ENCODE measurements at places on chromosomes 16 and 17.

GRCh38 chr16:74867281-74867849 is 92.7 kb upstream of the FA2H start:
- DNase-seq: no peak

DNA sequence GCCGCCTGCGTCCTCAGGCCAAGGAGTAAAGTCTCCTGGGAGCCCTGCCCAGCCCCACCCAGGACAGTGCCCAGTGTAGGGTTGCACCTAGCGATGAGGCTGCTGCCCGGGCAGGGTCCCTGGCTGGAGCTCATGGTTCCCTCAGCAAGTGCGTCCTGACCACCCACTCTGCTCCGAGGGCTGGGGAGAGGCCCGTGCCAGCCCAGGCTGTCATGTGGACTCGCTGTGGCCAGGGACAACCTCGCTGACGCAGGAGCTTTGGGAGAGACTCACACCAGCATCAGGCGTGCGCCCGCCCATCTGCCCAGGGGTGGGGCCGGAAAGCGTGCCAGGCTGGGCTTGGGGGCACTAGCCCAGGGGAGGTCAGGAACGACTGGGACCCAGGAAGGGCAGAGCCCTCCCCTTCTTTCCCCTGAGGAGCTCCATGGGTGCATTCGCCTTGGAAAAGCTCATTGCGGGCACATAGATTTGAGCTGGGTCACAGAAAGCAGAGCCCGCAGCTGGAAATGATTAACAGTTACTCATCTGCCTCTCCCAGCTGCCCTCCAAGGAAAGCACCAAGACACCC is 19.7 kb downstream of the DPEP1 start:
- DNase-seq: no peak

DNA sequence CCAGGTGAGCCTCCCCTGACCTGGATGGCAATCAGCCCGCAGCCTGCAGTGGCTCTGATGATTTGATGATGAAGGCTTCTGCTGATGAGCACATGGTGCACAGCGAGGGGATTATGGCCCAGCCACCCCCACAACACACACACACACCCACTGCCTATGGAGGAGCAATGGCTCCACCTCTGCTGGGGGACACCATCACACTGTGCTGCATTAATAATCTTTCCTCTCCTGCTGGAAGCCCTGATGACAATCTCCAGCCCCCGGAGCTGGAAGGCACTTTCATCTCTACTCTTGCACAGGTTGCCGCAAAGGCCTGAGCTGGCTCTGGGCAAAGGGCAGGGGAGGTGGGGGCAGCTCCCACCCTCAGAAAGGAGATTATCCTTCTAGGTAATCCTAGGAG is 79.9 kb downstream of the PLXDC1 start:
- DNase-seq: no peak

- DNase-seq: no peak
Measured at GRCh38 chr17:46935658-46936266, 12.8 kb downstream of the GOSR2 start.

- DNase-seq: no peak
Measured at GRCh38 chr17:41565338-41565737, 6.5 kb downstream of the KRT9 start.

- DNase-seq: no peak
Measured at GRCh38 chr16:3028716-3029319, 5.0 kb downstream of the THOC6 start.

DNA sequence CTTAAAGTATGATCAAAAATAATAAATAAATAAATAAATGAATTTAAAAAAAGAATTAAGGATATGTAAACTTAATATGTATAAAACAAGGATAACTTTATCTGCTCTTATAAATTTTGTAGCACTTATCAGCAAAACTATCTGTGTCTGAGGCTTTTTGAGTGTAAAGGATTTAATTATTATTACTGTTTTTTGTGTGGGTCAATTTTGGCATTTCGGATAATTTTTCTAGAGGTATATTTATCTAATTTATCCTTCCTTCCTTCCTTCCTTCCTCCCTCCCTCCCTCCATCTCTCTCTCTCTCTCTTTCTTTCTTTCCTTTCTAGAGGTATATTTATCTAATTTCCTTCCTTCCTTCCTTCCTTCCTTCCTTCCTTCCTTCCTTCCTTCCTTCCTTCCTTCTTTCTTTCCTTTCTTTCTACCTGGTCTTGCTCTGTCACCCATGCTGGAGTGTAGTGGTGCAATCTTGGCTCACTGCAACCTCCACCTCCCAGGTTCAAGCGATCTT is 120.8 kb downstream of the ABCA8 start:
- DNase-seq: no peak

DNA sequence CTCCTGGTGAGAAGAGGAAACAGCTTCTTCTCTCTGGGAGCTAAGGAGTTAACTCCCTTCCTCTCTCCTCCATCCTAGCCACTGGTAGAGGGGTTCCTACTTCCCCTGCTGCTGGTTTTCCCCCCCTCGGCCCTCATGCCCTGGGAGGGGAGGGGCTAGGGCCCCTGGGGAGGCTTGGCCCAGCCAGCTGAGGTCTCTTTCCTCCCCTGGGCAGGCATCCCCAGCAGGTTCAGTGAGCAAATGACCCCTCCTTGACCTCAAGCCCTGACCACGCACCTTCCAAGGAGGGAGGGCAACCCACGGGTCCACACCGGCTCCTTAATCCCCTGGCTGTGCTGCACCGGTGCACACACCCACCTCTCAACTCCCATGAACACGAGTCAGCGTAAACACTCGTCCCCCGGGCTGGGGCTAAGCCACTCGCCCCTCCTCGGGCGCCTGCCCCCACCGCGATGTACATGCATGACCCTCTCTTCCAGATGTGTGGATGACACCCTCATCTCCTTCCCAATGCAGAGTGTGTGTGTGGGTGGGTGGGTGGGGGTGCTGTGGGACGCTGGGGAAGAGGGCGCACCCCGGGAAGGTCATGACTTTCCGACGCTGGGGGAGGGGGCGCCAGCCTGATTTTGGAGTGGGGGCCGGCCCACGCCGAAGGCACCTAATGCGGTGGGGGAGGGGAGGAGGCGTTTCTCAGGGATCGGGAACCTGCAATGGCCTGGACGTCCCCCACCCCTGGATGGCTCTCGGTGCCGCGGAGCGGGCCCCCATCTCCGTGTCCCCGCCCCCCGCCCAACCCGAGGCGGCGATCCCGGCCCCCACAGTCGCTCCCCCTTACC is 33.7 kb downstream of the SRCIN1 start:
- no peak for DNase-seq

GRCh38 chr16:79437764-79438751 is 162.5 kb downstream of the MAF start:
- DNase-seq: peak; percentile 57

GRCh38 chr16:12144355-12144754 is 167.8 kb downstream of the SNX29 start:
- DNase-seq: no peak

DNA sequence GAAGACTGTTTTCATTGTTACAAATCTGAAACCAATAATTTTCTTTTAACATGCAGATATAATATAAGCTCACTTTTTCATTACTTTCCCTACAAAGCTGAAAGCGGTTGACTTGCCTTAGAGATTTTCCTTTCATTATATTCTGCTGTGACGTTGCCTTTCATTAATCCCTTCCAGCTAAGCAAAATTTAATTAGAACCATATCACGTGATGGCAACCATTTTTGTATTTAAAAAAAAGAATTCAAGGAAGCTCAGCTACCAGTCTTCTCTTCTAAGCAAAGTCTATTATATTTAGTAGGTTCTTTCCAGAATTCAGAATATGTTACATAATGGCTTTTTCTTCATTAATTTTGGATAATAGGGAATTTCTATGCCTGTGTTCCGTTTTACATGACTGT is 186.5 kb downstream of the PRKCA start:
- no peak for DNase-seq

DNA sequence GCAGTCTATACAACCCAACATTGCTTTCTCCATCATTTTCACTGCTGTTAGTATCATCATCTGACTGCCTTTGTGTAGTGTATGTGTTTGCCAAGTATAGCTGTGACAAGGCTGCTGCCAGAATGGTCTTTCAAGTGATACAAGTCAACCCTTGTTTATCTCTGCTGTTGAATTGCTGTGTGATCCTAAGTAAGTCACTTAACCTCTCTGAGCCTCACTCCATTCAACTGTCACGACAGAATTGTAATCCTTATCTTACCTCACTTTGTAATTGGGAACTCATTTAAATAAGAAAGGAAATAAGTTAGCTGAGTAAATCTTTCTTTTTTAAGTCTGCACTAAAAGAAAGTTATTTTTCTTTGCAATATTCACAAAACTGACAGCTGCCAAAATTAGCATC is 340.6 kb downstream of the CA10 start:
- no peak for DNase-seq

DNA sequence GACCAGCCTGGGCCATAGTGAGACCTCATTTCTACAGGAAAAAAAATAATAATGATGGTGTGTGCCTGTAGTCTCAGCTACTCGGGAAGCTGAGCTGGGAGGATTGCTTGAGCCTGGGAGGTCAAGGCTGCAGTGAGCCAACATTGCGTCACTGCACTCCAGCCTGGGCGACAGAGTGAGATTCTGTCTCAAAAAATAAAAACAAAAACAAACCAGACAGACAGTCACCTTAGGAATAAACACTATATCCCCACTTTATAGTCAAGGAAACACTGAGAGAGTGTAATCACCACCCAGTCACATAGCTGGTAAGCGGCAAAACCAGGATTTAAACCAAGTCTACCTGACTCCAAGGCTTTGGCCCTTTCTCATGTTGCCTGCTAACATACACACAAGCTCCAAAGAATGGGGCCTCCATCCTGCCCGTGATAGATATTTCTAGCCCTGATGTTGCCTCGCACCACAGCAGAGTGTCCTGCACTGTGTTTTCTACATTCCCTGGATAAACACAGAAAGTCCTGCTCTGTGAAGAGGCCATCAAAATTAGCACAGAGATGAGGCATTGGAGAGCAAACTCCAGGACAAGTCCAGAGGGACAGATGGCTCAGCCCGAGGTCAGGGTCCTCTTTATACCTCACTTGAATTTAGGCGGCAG is 66.1 kb upstream of the SMURF2 start:
- no peak for DNase-seq

- DNase-seq: no peak
Measured at GRCh38 chr16:85675251-85675874, 13.4 kb downstream of the GINS2 start.

GRCh38 chr16:47045023-47045422 is 71.5 kb upstream of the DNAJA2 start:
- no peak for DNase-seq

GRCh38 chr16:85103114-85104079 is 8.9 kb downstream of the CIBAR2 start:
- DNase-seq: no peak

DNA sequence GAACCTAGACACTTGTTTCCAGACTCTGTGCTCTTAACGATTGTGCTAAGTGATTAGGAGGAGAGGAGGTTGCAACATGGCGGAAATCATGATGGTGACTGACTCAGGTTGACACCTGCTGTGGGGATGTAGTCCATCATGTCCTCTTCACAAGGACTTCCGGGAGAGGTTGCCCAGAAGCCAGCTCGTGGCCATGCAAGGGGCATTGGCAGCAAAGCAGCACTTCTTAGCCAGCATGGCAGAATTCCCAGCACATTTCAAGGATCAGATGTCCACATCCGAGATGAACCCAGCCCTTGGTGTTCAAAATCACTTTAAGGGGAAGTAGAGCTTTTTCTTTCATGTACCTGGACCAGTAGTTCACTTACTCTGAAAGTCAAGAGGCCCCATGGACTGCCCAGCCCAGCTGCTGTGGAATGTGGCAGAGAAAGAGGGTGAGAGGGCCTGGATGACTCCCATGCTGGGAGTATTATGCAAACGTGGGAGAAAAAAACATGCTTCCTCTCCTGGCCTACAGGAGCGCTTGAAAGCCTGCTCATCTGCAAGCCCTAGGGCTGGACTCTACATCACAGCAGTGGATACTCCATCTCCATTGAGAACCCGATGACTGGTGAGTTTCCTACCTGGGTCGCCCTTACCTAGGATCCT is 65.5 kb downstream of the IRX6 start:
- DNase-seq: peak; percentile 60

- DNase-seq: no peak
Measured at GRCh38 chr17:67365738-67366192, 612 bp downstream of the PSMD12 start.

DNA sequence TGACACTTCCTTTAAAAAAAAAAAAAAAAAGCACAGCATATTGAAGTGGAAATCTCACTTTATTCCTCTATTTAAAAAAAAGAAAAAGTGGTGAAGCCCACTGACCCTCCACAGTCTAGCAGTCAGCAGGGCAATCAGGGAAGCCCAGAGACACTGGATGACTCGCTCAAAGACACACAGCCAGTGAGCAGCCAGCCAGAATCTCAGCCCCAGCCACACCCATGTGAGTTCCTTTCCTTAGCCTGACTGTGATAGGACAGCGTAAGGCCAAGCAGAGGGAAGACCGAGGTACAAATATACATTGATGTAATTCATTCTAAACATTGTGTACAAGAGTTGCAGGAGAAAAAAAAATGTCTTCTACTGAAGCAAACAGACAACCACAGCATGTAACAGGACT is 22.5 kb downstream of the XPO6 start:
- no peak for DNase-seq

DNA sequence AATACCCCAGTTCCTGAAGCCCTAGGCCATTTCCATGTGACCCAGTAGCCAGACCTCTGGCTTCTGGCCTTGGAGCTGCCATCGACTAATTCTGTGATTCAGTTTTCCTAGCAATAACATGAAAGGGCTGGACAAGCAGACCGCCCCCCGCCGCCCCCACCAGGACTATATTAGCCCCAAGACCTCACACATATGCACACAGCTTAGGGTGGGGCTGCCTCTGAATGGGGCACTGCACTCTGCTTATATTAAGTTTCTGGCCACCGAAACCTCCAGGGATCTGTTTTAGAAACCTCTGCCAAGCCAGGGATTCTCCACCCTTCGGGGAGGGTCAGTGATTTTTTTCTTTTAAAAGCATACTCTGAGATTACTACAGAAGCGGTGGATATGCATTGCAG is 2.3 kb downstream of the RAB11FIP4 start:
- DNase-seq: no peak

DNA sequence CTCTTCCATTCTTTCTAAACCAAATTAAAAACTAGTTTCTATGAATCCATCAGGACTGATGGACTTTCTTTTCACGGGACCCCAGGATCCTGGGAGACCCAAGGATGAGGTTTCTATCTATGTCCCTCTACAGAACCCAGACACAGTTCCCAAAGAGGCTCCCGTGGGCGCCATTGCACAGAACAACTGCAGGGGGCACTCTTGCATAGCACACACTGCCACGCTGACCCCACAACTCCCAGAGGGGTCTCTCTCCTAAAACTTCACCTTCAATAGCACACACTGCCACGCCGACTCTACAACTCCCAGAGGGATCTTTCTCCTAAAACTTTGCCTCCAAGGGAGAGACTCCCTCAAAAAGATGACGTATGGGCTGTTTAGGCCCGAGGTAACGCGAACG is 9.0 kb downstream of the ABR start:
- no peak for DNase-seq

DNA sequence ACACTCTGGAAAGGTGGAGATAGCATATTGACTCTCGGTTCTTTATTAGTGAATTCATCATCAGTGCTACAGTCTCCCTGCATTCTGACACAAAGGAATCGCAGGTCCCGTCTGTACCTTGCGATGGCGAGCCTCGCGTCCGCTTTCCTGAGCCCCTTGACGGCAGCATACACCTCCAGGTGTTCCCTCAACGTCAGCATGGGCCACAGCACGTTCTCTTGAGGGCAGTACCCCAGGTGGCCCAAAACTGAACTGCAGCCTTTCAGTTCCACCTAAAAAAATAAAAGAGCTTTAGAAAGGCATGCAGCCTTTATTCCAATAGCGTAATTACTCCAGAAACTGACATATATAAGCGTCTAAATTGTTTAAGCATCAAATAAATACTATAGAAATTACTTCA is 24.2 kb upstream of the ABCA9 start:
- no peak for DNase-seq

- DNase-seq: peak; percentile 95
Measured at GRCh38 chr17:38454532-38454931, 26.3 kb downstream of the ARHGAP23 start.

Data from heart left ventricle (tissue), 16 donors.